ENCODE measurements at places on chromosomes 4 and X. TPM values are rescaled to one million over a fixed set of nuclear protein-coding genes. Genes with fewer than 3 reads are reported as not detected.
A peak's percentile ranks its signal among the peaks of the same experiment; 100 is the strongest.

SNCA gene
- 9.3 TPM for total RNA-seq

SPATA4 gene
- not detected for total RNA-seq

DNA sequence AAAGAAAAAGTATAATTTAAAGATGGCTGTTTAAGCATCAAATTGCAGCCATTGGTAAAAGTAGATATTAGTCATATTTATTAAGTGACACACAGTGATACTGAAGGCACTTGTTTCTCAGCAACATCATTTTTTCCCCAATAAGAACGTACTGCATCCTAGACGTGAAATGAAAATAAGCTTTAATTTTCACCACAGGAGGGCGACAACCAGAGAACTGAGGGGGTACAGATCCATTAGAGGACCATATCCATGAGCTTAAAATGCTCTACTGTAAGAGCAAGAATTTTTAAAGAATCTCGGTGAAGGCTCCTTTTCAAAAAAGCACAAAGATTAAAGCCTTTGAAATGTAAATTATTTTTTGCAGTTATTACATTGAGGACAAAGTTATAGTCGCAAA, 33.4 kb downstream of the FRG1 start:
- DNase-seq, result no peak

DNA sequence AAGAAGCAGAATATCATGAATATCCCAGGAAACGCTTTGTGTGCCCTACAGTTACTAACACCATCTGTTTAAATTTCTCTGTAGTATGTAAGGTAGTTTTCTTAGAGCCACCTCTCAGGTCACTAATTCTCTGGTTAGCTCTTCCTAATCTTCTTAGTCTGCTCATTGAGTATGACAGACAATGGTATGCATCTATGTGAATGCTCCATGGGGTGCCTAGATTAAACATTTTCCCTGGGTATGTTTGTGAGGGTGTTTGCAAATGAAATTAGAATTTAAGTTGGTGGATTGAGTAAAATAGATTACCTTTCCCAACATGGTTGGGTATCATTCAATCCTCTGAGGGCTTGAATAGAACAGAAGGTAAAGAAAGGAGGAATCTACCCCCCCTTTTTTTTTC, 233.0 kb downstream of the PCDH18 start:
- no peak for DNase-seq

NAA11 gene
- total RNA-seq, result not detected

- DNase-seq, result no peak
Measured at GRCh38 chr4:70873216-70873615, 29.0 kb upstream of the MOB1B start.

NLGN3 gene
- not detected for total RNA-seq

GRCh38 chrX:145682518-145683298, 134.9 kb upstream of the SLITRK2 start:
- DNase-seq, result no peak

- no peak for DNase-seq
Measured at GRCh38 chr4:93319041-93319440, 509.5 kb upstream of the ATOH1 start.

GRCh38 chr4:139786494-139787354, 121.1 kb downstream of the MGST2 start:
- no peak for DNase-seq

GRCh38 chr4:87391576-87392054, 627 bp upstream of the HSD17B11 start:
- no peak for DNase-seq

GRCh38 chr4:146041139-146042004, 102.7 kb upstream of the ZNF827 start:
- no peak for DNase-seq

STS gene
- total RNA-seq, result 3.6 TPM

RPS6KA6 gene
- total RNA-seq, result 0.99 TPM

- no peak for DNase-seq
Measured at GRCh38 chrX:125782184-125782583, 383.9 kb downstream of the DCAF12L2 start.

DNA sequence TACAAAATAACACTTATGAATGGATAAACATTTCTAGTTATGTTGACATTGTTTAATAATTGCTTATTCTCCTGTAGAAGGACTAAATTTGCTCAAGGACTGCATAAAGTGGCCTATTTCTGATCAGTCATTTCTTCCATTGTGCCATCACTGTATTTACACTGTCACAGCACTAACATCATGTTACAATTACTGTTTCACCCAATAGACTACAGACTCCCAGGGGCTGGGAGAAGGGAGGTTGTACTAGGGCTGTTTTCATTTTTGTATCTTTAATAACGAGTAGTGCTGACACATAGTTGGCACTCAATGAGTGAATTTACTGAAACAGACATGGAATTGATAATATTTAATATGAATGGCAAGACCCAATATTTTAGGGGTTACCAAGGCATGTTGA, 139.5 kb downstream of the SLC10A7 start:
- DNase-seq, result no peak

PABPC5 gene
- 0.26 TPM for total RNA-seq

DNA sequence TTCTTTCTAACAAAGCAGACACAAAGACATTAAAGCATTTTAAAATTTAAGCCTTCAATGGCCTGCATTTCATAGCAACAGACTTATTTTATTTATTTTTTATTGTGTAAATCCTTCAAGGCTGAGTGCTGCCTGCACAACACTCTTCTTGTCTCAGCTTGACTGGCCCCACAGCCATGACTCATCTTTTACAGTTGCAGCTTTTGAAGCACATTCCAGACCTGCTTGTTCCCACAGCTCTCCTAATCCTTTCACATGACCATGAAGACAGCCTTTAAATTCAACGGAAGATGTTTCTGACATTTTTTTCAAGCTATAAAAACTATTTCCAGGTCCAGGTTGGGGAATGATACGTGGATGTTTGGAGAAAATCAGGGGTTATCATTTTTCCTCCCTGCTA, 276.9 kb upstream of the TACR3 start:
- peak; percentile 29 for DNase-seq

- peak; percentile 87 for DNase-seq
Measured at GRCh38 chrX:73943693-73944562, 360.1 kb upstream of the ZCCHC13 start.

DNA sequence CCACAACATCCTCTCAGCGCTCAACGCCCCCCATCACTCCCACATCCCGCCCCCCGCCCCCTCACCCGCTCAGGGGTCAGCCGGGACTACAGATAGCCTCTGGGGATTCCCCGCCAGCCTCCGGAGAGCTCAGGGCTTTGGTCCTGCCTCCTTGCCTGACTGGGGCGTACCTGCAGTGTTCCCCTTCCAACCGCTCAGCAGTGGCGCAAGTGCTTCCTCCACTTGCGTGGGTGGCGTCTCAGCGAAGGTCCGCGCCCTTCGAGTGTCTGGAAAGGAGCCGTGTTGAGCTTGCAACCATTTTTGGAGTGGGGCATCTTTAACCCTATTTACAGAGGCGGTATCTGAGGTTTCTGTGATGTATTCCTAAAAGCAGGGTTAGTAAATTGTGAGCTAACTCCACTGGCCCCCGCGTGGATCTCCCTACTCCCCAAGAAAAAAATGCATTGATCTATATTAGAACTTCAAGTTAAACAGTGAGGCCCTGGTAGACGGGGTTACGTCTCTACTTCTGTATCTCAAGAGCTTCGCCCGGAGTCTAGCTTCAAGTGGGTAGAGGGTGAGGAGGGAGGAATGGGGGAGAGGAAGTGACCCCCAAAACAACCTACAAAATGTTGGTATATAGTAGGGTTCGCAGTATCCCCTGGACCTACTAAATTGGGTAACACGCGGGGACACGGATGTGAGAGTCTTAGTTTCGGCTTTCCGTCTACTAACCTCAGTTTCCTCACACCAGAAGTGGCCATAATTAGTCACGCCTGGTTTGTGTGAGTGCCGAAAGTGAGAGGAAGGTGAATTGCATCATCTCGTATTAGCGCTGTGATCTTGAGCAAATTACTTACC, 16.1 kb downstream of the NKX3-2 start:
- DNase-seq, result no peak

- DNase-seq, result no peak
Measured at GRCh38 chrX:108186811-108187210, 95.2 kb downstream of the ATG4A start.

ZNF732 gene
- not detected for total RNA-seq

DNA sequence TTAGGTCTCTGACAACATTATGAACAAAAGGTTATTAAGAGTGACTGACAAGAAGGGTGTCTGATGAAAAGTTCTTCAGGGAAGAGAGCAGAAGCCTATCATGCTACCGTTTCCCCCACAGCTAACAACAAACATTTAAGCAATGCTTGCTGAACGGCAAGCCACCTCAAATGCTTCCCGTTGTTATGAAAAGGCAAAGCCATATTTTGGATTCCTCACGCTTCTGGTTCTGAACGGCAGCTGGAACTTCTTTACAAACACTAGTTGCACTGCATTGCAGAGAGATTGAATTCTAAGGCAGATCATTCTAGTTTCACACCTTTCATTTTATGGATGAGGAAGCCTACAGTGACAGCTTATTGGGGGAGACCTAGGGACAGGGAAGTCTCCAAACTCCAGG, 48.6 kb upstream of the NAP1L5 start:
- DNase-seq, result no peak

DNA sequence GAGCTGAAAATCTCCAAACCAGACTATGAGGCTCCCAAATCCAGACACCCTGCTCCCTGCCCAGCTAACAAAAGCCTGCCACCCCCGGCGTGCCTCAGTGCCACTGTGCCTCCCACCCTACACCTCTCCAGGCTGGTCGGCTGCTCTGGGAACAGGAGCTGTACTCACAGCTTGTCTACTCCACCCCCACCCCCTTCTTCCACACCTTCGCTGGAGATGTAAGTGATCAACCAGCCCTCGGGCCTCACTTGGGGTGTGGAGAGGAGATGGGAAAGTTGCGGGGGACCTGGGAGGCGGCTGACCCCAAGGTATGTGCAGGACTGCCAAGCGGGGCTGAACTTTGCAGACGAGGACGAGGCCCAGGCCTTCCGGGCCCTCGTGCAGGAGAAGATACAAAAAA, 1.8 kb downstream of the WAS start:
- DNase-seq, result no peak

DNA sequence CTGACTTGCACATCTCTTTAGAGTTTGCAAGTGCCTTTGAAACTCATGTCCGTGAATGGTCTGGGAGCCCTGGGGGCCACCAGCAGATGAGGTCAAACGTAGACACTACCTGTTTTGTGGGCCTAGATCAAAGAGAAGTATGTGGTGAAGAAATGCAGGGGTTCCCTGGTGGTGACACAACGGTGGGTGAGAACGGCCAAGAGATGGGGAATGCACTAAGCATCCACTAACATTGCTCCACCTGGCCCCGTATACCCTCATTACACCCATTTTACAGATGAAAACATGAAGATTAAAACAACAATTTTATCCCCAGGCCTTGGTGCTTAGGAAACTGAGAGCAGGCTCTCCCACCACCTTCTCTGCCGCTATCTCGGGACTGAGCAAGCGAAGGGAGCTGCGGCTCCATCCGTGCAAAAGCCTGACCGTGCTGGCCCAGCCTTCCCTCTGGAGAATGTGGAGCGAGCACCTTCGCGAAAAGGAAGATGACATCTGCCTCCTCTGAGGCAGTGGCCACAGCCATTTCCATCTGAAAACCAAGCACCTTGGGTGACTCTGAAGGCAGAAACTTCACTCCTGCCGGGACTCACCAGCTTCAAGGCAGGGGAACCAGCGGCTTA, 91.9 kb downstream of the EVC2 start:
- DNase-seq, result no peak

DNA sequence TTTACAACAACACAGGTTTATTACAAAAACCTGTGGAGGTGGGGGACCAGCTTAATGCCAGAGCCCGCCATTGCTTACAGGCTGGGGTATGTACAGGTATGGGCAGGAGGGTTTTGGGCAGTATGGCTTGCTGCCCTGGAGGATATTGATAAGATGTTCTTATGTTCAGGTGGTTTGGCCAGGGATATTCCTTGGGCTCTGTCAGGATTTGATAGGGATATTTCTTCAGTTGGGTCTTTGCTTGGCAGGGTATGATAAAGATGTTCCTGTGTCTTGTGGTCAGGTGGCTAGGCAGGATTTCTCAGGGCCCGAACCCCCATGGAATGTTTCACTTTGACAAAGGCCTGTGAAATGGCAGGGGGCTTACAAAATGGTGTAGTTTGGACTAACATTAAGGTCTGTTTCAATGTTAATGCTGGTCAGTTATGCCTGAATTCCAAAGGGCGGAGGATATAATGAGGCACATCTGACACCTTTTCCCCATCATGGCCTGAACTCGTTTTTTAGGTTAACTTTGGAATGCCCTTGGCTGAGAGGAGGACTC, 3.1 kb downstream of the MGST2 start:
- no peak for DNase-seq

DNA sequence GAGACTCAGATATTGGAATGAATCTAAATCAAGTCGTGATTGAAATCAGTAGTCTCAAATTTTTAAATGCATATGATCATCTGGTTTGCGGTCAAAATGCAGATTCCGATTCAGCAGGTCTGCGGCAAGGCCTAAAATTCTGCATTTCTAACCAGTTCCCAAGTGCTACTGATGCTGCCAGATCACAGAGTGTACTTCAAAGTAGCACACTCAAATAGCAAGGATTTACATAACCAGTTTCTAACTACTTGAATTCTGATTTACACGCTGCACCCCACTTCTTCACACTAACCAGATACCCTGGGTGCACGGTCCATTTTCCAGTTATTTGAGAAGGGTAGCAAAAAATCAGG, 752 bp downstream of the MBTPS2 start:
- no peak for DNase-seq

GRCh38 chr4:67744561-67745283, 9.5 kb downstream of the GNRHR start:
- DNase-seq, result no peak

- DNase-seq, result no peak
Measured at GRCh38 chr4:152825336-152825735, 45.6 kb downstream of the ARFIP1 start.

CXCL6 gene
- 10.1 TPM for total RNA-seq

- DNase-seq, result peak; percentile 66
Measured at GRCh38 chr4:83639849-83640493, 104.1 kb downstream of the GPAT3 start.

DNA sequence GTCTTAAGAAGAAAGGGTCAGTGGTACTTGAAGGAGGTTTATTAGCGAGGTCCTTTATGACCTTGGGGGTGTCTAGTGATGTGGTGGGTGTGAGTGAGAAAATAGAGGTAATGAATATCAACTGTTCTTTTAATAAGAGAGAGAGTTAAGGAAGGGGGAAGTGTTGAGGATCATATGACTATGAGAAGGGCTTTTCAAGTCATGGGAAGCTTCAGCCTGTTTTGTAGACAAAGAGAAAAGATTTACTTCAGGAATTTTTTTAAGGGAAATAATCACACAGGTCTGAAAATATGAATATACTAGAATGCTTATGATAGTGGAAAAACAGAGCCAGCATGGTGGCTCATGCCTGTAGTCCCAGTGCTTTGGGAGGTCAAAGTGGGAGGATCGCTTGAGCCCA, 41.3 kb upstream of the MTMR1 start:
- no peak for DNase-seq

GRCh38 chr4:110533940-110534339, 58.0 kb downstream of the ENPEP start:
- no peak for DNase-seq

DNA sequence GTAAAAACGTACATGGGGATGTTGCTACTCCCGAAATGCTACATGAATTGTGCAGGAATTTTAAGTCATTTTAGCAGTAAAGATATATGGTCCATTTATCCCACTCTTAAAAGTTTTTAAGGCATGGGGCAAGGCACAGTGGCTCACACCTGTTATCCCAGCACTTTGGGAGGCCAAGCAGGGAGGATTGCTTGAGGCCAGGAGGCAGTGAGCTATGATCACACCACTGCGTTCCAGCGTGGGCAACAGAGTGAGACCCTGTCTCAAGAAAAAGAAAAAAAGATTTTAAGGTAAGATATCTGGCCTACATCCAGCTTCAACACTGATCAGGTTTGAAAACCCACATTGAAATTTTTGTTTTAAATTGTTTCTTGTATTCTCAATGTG, 1.2 kb upstream of the SEC24D start:
- no peak for DNase-seq

Measured in body of pancreas (tissue), 4 donors.